ENCODE measurements at places on chromosomes 16 and 17.

GRCh38 chr16:79053577-79053976, 547.0 kb downstream of the MAF start:
- DNase-seq = no peak

- no peak for DNase-seq
Measured at GRCh38 chr17:82663381-82664275, 15.4 kb upstream of the WDR45B start.

- no peak for DNase-seq
Measured at GRCh38 chr17:49698005-49698404, 9.8 kb downstream of the SLC35B1 start.

DNA sequence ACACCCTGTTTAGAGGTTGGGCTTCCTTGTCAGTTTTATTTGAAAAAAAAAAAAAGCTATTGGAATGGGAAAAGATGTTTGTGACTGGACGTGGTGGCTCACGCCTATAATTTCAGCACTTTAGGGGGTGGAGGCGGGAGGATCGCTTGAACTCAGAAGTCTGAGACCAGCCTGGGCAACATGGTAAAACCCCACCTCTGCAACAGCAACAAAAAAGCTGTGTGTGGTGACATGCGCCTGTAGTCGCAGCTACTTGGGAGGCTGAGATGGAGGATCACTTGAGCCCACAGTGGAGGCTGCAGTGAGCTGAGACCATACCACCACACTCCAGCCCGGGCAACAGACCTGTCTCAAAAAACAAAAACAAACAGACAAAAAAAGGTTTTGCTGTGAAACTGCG, 66.1 kb upstream of the SIAH1 start:
- DNase-seq = no peak

- no peak for DNase-seq
Measured at GRCh38 chr17:62888148-62888547, 77.9 kb upstream of the TANC2 start.

DNA sequence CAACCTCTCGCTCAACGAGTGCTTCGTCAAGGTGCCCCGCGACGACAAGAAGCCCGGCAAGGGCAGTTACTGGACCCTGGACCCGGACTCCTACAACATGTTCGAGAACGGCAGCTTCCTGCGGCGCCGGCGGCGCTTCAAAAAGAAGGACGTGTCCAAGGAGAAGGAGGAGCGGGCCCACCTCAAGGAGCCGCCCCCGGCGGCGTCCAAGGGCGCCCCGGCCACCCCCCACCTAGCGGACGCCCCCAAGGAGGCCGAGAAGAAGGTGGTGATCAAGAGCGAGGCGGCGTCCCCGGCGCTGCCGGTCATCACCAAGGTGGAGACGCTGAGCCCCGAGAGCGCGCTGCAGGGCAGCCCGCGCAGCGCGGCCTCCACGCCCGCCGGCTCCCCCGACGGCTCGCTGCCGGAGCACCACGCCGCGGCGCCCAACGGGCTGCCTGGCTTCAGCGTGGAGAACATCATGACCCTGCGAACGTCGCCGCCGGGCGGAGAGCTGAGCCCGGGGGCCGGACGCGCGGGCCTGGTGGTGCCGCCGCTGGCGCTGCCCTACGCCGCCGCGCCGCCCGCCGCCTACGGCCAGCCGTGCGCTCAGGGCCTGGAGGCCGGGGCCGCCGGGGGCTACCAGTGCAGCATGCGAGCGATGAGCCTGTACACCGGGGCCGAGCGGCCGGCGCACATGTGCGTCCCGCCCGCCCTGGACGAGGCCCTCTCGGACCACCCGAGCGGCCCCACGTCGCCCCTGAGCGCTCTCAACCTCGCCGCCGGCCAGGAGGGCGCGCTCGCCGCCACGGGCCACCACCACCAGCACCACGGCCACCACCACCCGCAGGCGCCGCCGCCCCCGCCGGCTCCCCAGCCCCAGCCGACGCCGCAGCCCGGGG, 1.3 kb downstream of the FOXC2 start:
- DNase-seq = no peak

GRCh38 chr16:86984343-86984742, 332.8 kb downstream of the C16orf95 start:
- DNase-seq = peak; percentile 22
